Esophagus squamous epithelium (tissue), 5 donors: ENCODE measurements at places on chromosomes 4 and X. TPM values are rescaled to one million over a fixed set of nuclear protein-coding genes. Genes with fewer than 3 reads are reported as not detected.

The CABS1 gene
- total RNA-seq: not detected

GRCh38 chr4:99968330-99968729 is 18.3 kb upstream of the H2AZ1 start:
- no peak for DNase-seq

DNA sequence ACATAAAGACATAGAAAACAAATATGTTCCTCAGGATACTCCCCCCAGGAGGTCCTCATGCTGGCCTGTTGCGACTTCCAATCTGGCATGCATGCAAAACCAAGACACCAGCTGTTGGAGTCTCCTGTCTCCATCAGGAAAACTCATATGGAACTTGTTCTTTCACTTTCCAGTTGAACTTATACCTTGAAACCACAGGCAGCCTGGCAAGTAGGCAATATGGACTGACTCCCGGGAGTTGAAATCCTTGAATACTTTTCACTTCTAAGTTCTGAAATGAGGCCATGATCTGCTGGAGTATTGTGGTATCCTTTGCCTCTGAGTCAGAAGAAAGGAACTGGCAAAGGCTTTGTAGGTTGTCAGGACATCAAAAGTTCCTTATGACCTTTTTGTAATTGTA is 444.2 kb downstream of the IDS start:
- no peak for DNase-seq

GRCh38 chr4:140829825-140830224 is 73.6 kb upstream of the TBC1D9 start:
- DNase-seq: no peak

- DNase-seq: no peak
Measured at GRCh38 chrX:39725114-39725513, 372.6 kb downstream of the BCOR start.

- no peak for DNase-seq
Measured at GRCh38 chrX:3317191-3317718, 29.2 kb downstream of the MXRA5 start.

DNA sequence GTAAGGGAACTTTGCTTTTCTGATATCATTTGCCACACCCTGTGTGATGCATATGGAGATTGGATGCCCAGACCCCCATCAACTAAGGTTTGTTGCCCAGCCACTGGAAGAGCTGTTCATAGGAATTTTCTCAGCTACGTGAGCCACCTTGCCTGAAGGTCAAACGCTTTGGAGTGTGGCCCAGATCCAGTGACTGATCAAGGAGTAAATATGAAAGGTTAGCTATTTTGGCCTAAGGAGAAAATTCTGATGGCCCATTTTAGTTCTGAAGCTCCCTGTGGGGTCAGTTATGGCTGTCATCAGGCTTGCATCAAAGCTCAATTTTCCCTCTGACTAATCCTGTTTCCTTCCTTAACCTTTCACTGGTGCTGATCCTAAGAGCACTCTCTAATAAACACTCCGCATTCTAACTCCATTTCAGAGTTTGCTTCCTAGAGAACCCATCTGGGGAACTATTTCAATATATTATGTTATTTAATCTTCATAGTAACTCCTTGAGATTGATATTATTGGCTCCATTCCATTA is 407.7 kb downstream of the SPRY1 start:
- no peak for DNase-seq

DNA sequence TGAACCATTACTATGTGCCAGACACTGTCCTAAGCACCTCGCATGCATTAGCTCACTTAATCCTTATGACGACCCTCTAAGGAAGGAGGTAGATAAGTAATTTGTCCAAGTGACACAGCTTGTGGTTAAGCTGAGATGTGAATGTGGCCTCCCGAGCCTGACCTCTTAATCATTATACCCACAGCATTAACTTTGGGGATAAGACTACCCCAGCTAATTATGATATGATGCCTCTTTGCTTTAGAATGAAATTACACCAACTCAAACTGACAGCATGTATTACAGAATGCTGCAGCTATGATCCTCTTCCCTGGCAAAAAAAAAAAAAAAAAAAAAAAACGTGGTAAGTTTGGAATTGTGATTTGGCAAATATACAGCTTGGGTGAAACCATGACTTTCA is 53.5 kb downstream of the APBB2 start:
- DNase-seq: no peak

DNA sequence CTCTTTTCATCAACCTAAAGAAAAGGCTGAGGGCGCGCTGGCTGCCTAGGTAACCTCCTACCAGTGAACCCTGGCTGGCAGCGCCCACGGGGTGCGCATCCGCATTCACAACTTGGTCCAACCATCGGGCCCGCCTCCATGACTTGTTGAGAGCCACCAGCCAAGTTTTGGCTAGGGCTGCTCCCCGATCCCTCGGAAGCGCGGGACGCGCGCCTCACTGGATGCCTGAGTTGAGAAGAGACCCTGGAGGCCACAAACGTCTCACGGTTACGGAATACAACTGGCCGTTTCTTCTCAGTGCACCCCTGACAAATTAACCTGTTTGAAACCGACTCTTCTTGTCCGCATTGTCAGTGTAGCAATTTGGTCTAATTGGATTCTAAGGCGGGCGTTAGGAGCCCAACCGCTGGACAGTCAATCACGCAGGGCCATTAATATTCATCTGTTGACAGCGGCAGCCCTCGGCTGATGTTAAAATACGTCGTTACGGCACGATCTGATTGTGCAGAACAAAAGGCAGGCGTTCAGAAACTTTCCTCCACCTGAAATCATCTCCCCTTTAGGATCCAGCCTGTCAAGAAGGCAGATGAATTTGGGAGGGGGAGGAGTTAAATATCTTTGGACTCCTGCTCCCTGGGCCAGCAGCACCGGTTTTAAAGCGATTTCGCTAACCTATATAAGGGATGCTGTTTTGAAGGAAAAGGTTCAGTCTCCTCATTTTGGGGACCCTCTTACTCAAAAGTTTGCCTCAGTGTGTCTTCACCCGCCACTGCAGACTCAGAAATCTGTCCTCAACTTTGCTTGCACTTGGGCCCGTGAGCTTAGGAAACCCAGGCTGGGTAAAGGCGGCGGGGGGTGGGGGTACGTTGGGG is 1.2 kb downstream of the GPC3 start:
- no peak for DNase-seq

GRCh38 chrX:19729761-19730160 is 157.6 kb downstream of the SH3KBP1 start:
- DNase-seq: no peak

DNA sequence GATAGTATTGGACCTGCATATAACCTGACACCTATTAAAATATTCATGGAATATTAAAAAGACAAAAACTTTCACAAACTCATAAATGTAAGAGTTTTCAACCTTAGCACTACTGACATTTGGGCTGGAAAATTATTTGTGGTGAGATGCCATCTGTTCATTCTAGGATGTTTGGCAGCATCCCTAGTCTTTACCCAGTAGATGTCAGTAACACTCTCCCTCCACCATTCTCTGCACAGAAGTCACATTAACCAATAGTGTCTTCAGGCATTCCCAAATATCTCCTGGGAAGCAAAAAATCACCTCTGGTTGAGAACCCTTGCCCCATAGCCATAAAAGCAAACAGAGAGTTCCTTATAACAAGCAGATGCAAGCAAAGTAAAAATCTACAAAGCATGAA is 41.4 kb upstream of the NDST4 start:
- no peak for DNase-seq

The IL15 gene
- total RNA-seq: 5.9 TPM

DNA sequence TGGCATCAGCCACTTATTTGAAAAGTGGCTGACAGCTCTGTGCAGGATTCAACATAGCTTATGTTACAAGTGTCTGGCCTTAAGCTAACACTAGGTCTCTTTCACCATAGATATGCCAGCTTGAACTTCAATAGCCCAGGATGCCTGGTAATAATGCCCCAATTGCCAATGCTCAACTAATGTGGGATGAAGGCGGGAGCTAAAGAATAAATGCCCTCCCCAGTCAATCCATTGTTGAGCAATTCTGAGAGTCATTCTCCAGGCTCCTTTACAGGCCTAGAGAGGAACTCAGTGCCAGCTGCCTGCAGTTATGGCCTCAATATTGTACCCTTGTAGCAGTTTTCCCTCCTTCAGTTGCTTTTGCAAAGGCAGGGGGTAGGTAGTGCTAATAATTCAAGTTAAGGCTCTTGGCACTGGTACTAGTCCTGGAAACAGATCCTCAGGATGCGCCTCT is 460.2 kb downstream of the GABRG1 start:
- DNase-seq: no peak
